T-helper 1 cell (primary cell): ENCODE measurements at places on chromosomes 1 and 21.

DNA sequence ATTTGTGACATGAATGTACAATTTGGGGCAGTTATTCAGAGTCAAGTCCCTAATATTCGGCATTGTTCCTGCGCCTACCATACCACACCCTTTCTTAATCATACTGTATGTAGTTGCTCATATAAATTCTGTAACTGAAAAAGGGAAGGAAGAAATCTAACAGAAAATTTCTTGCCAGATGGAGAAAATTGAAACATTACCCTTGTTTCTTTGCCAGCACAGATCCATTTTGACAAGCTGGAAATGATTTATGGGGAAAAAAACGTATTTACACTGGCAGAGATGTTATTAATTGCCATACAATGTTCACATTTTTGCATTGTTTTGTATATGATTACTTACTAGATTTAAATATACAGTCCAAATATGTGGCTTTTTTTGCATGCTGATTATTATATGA is 363.8 kb upstream of the PKN2 start:
- no peak for DNase-seq

DNA sequence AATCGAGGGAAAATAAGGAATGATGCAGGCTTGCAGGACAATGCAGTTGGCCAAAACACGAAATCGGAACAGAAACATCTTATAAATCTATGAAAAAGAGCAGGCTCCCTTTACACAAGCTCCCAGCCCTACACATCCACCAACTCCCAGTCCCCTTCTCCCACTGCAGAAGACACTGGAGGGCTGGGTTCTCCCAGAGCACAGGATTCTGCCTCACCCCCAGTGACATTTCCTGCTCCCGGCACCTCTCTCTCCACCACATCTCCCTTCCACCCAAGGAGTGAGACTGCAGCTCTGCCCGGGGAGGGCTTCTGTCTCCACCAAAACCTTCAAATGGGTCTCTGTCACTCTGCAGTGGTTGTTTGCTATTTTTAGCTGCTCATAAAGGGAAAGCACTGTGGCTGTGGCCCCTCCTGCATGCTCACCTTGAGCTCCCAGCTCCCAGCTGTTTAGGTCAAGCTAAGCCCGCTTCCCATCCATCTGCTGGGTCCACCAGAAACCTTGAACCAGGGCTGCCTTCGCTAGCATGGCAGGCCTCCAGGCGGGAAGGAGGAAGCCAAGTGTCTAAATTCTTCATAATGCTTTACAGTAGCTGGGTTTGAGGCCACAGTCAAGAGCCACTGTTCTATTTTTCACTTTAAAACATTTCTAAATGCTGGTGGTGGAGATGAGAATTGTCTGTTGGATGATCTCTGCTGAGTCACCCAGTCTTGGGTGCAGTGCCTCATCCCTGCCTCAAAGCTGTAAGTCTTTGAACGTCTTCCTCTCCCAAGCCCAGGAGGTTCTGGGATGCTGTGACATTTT is 3.3 kb upstream of the C2CD2 start:
- DNase-seq, result no peak

- no peak for DNase-seq
These were observed 3.7 kb downstream of the IBA57 start for GRCh38 chr1:228169345-228169744.

GRCh38 chr1:195520757-195521156 is 1087.5 kb downstream of the KCNT2 start:
- DNase-seq, result no peak

DNA sequence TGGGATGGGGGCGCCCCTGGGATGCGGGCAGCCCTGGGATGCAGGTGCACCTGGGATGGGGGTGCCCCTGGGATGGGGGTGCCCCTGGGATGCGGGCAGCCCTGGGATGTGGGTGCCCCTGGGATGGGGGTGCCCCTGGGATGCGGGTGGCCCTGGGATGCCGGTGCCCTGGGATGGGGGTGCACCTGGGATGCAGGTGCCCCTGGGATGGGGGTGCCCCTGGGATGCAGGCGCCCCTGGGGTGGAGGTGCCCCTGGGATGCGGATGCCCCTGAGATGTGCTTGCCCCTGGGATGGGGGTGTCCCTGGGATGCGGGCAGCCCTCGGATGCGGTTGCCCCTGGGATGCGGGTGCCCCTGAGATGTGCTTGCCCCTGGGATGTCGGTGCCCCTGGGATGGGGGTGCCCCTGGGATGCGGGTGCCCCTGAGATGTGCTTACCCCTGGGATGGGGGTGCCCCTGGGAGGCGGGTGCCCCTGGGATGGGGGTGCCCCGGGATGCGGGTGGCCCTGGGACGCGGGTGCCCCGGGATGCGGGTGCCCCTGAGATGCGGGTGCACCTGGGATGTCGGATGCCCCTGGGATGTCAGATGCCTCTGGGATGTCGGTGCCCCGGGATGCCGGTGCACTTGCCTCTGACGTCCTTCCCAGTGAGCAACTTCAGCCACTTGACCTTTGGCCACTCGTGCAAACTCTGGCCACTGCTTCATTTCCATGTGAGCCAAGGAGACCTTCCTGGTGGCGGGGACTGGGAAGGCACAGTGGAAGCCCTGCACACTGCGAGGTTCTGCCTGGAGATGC is 37.3 kb upstream of the SLC19A1 start:
- DNase-seq, result no peak

DNA sequence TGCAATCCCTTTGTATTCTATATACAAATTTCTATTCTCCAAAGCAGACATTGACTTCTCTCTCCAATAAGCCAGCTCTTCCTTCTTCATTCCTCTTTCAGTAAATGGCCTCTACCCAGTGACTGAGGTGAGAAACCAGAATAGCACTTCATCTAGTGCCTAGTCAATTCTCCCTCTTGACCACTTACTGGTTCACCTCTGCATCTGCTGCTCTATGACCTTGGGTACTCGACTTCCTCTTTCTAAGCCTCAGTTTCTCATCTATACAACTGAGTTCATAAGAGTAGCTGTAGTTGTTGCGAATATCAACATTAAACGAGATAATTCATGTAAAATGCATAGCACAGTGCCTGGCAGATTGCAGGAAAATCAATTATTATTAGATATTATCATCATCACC is 12.4 kb downstream of the LYST start:
- no peak for DNase-seq

- DNase-seq, result no peak
These were observed 54.5 kb downstream of the PCNX2 start for GRCh38 chr1:233240829-233241682.

GRCh38 chr1:64834734-64835133 is 89.9 kb downstream of the RAVER2 start:
- no peak for DNase-seq

DNA sequence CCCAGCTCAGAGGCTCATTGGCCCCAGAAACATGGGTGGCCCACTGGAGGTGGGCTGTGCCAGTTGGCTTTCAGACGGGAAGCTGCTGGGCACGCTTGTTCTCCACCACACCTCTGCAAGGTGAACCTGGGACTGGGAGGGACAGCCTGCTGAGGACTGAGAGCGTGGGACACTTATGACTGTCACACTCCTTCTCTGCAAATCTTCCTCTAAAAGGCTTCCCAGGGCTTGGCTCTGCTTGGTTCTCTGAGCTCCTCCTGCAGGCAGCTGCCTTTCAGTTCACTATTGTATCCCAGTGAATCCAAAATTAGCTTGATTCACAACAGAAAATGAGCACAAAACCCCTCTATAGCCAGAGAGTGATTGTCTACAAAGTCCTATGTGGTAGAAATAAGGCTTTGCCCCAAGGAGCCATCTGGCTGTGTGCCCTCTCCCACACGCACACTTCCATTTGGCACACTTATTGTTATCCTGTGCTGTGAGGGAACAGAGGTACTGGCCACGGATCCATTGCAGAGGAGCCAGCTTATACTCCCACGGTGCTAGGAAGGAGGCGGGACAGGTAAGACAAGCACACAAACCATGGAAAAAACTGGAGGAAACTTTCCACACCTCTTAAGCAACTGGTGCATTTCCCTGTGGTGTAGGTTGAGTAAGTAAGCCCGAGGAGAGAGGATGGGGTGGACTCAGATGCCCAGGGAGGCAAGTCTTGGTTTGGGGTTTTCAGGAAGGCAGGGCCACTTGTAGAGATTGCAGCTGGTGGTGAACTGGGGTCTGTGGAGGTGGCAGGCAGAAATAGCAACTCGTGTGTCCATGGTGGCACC is 18.9 kb upstream of the BTG2 start:
- no peak for DNase-seq

GRCh38 chr1:50488876-50489275 is 65.6 kb upstream of the DMRTA2 start:
- DNase-seq, result no peak
